ENCODE measurements at places on chromosomes 11 and 22.

DNA sequence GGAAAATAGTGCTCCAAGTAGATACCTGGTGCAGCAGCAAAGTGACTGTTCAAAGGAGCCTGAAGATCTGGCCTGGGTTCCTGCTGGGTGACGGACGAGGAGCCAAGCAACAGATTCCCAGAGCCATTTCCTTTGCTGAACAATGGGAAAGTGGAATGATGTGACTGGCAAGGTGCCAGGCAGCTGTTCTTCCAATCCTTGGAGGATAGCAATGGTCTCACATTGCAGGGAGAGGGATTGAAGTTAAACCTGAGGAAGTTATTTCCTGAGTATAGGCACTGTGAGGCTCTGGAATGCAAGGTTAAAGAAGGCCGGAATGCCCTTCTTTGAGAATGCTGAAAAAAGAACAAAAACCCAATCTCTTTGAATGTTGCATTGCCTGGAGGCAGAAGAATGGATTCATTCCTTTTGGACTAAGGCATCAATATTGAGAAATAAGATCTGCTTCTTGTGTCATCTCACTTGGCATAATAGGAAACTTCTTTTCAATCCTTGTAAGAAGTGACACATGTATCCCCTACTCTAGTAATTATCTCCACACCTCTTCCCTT, 223.8 kb downstream of the BLID start:
- no peak for DNase-seq

DNA sequence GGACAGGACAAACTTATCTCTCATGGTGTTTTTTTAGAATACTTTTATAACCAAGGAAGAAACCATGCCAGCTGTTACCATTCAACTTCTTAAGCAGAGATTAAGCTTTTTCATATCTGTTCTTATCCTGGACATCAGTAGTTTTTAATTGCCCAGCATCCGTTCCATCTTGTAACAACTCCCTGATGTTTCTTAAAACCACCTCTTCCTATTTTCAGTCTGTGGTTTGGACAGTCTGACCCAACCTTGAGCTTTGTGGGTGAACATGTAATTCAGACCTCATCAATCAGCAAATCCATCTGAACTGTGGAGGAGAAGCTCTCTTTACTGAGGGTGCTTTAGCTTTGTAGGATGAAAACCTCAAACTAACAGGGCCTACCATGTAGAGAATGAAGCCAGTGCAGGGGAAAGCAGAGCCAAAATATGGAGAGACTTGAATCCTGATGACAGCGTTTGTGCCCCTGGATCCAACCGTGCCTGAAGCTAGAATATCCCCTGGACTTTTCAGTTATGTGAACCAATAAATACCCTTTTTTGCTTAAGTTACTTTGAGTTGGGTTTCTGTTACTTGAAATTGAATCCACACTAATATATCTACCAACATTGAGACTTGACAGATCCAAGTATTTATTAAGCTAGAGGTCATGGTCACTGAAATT, 9.4 kb downstream of the TUG1 start:
- no peak for DNase-seq

GRCh38 chr11:75814363-75814676, 690 bp upstream of the UVRAG start:
- no peak for DNase-seq

DNA sequence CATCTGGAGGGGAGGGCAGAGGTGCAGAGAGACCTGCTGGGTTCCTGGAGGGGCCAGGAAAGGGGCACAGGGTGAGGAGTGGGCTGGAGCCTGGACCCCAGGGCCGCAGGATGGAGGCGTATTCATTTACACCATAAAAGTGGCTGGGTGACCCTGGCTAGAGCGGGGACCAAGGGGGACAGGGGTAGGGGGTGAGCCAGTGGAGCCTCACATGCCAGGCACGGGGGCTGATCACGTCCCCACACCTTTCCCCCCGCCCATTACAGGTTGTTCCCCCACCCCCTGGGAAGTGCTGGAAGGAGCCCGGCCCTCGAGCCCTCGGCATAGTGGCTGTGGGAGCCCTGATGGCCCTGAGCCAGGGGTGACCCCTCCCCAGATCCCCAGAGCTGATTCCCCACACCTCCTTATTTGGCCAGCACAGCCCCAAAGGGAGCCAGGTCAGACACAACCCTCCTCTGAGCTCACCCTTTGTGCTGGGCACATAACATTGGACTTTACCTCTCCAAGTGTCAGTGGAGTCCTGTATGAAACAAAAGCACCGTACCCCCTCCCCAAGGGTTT, 781 bp downstream of the TCIRG1 start:
- no peak for DNase-seq

- no peak for DNase-seq
Observed at GRCh38 chr11:19995145-19995544, 165.1 kb downstream of the DBX1 start.

- no peak for DNase-seq
Observed at GRCh38 chr11:127369356-127369755, 368.8 kb upstream of the KIRREL3 start.

DNA sequence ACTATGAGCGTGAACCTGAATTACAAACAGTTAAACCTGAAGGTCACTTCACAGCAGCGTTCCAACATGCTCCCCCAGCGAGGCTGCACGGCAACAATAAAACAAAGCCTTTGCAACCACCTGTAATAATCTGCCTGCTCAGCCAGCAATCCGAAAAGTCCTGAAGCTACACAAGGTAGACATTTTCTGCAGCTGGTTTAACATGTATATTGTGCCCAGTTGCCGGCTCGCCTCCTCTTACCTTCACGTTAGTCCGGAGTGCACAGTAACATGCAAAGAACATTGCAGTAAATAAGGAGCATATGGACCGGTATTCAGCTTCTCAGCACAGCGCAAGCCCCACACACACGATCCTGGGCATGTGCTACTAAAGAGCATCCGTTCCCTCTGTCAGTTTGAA, 704.3 kb downstream of the DLG2 start:
- DNase-seq: no peak

- no peak for DNase-seq
Observed at GRCh38 chr11:115674176-115674936, 170.1 kb upstream of the CADM1 start.

DNA sequence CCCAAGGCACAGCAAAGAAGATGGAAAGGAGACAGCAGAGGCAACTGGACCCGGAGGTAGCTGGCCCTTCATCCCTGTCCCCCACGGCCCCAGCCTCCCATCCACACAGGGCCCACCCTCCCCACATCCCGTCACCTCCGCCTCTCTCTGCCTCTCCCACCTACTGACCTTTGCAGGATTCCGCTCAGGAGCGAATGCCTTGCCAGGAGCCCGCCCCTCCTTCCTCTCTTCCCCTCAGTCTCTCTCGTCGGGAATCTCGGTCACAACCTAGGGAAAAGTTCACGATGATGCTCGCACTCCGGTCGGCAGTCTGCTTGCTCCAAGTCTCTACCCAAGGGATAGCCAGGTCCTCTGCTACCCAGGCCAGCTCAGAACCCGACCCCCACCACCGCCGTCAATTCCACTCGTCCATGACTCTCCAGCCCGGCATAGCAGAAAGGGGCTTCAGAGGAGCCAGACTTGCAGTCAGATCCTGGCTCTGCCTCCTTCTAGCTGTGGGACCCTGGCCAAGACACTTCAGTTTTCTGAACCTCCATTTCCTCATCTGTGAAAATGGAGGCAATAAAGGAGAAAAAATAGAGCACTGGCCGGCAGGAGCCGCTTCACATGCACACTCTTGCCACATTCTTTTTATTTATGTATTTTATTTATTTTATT, 10.2 kb downstream of the AHNAK start:
- no peak for DNase-seq

- no peak for DNase-seq
Observed at GRCh38 chr11:85661972-85662664, 2.8 kb downstream of the CREBZF start.

GRCh38 chr11:67539550-67539949, 16.3 kb upstream of the CABP2 start:
- no peak for DNase-seq

DNA sequence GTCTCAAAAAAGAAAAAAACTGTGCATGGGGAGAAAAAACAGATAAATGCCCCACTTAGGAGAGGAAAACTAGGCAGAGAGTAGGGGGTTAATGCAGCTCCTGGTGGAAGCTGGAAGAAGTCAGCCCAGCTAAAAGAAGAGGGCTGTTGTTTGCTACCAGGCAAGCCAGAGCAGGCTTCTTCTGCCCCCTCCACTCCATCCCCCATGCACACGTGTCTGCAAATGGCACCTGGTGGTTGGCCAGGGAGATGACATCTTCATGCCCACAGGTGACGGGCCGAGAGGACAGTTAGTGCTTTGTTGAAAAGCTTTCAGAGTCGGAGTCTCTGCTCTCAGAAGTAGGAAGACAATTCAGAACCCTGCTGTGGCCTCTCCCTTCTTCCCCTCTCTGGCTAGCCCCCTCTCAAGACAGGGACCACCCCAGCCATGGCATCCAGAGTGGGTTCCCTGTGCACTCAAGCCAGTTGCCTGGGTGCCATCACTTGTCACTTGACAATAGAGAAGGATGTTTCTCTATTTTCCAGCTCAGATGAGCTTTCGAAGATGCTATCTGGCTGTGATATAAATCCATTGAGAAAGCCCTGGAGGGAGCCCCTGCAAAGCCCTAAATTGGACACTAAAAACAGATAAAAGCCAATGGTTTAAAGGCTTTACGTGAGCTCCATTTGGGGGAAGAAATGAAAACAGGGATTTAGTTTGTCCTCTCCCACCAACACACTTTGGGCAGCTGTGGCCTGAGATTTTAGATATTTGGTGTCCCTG, 142.0 kb downstream of the TRIM29 start:
- DNase-seq: no peak

- DNase-seq: no peak
Observed at GRCh38 chr11:112247201-112247600, 13.5 kb downstream of the PLET1 start.

DNA sequence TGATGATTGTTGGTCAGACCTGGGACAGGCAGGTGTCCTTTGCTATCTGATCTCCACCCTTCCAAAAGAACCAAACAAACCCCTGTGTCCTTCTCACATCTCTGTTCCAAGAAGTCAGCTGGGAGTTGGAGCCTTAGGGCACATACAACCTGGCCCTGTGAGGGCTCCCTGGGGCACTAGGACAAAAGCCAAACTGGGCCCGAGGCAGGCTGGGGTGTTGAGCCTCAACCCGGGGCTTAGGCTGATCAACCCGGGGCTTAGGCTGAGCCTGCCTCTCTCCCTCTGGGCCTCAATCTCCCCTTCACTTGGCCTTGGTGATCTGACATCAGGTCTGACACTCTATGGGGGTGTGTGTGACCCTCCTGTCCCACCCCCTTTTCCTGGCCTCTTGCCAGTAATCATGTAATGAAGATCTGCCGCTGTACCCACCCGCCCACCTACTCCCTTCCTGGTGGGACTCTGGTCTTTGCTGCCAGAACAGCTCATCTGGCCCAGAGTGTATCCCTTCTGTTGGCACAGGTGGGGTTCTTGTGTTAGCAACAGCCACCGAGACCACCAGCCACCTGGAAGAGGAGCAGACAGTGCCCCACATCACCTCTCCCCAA, 22.8 kb upstream of the UVRAG start:
- DNase-seq: no peak

- no peak for DNase-seq
Observed at GRCh38 chr11:77506857-77507256, 33.0 kb upstream of the PAK1 start.

DNA sequence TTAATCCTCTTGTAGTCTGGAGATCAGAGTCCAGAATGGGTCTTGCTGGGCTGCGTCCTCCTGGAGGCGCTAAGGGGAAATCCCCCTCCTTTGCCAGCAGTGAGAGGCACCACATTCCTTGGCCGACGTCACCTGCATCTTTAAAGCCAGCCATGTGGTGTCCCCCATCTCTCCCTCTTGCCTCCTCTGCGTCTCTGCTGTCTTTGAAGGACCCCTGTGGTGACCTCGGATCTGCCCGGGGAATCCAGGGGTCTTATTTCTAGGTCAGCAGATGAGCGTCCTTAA, 27.2 kb upstream of the PARVB start:
- DNase-seq: no peak

DNA sequence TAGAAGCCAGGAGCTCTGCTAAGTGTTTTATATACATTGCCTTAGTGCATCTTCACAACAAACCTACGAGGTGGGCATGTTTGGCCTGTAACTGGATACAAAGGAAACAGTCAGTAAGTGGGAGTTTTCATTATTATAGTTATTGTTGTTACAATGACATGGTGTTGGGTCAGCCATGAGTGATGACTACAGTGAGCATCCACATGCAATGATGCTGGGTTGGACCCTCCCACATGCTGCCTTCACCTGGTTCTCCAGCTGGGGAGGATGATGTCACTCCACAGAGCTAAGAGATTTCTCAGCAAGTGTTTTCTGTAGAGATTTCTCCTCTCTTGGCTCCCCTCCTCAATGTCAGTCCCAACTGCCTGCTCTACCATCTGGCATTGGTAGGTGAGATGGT, 59.3 kb downstream of the EHF start:
- DNase-seq: no peak

- no peak for DNase-seq
Observed at GRCh38 chr22:24424001-24424900, 3.1 kb upstream of the ADORA2A start.

DNA sequence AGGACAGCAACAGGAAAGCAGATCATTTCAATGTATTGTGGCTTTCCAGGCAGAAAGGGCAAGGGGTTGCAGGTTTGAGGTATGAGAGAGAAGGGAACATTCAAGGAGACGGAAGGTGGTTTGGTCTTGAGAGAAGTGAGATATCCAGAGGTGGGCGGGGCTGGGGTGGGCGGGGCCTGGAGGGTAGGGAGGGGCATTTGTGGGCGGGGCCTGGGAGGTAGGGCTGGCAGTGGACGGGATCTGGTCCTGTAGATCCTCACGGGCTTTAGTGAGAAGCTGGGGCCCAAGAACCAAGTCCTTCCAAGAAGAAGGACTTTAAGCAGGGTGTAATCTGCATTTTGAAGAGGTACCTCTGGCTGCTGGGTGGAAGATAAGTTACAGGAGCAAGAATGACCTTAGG, 199.2 kb downstream of the MN1 start:
- no peak for DNase-seq

GRCh38 chr11:121449626-121450025, 2.5 kb upstream of the SORL1 start:
- no peak for DNase-seq

GRCh38 chr11:113554526-113554925, 79.3 kb upstream of the DRD2 start:
- no peak for DNase-seq

DNA sequence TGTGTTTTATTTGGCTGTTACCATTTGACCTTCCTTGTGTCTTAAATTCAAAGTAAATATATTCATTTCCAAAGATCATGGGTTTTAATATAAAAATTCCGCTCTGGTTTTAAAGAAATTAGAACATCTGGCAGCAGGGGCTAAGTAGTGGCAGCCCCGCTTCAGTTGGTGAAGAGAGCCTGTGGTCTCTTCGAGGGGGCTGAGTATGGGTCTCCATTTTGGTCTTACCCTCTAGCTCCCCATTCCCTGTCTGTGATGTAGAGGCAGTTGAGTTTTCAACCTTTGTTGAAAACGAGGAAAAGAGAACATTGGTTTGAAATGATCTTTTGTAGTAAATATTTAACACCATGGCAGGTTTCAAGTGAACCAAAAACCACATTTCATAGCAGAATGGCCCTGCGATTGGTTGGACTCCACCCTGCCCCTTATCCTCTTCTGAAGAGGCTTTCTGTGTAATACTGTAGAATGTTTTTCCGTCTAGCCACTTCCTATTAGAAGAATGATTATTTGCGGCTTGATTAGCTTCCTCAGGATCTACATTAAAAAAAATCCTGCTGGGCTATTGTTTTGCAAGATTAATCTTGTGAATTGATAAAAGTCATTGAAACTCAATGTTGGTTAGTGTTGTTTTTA, 17.7 kb downstream of the APLP2 start:
- DNase-seq: no peak

- DNase-seq: peak; percentile 12
Observed at GRCh38 chr11:61567286-61568061, 13.4 kb downstream of the SYT7 start.

- no peak for DNase-seq
Observed at GRCh38 chr11:116851626-116852025, 14.2 kb upstream of the APOA1 start.

- no peak for DNase-seq
Observed at GRCh38 chr22:19629331-19629719, 85.0 kb upstream of the SEPTIN5 start.
